Bronchial epithelial cell (primary cell): ENCODE measurements at places on chromosomes 7 and 10. TPM values are rescaled to one million over a fixed set of nuclear protein-coding genes. Genes with fewer than 3 reads are reported as not detected.

DNA sequence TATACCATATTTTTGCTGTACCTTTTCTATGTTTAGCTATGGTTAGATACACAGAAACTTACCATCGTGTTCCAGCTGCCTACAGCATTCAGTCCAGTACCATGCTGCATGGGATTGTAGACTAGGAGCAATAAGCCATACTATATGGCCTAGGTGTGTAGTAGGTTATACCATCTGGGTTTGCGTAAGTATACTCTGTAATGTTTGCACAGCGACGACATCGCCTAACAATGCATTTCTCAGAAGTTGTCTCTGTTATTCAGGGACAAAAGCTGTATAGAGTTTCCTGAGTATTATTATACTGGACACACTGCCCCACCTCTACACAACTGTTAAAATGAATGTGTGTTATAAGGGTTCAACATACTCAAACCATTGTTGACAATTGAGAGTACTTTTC, 93.8 kb upstream of the MKI67 start:
- peak; percentile 56 for DNase-seq

The ELFN1 gene
- total RNA-seq, result under 0.01 TPM in 1 of 2 replicates, not detected in the other

The ZNF777 gene
- 5.8 and 6.6 TPM in 2 replicates for total RNA-seq

The SFTPD gene
- total RNA-seq, result 0.77 and 0.79 TPM in 2 replicates

GRCh38 chr7:50610521-50611277, 45.5 kb upstream of the DDC start:
- DNase-seq, result peak; percentile 78

DNA sequence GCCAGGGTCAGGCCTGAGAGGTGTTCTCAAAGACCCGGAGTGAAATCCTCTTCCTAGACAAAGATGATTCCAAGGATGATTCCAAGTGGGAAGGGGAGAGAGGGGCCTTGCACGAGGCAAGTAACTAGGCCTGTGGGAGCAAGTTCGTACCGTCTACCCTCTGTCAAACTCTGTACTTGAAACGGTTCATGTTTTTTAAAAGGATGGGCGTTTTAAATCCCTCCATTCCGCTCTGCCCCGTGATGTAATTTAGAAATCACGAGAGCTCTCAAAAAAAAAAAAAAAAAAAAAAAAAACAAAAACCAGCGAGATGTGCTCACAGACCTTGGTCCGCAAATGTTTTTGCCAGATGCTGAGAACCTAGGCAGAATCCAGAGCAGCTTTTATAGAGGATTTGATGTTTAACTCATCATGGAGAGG, 114.7 kb upstream of the CARD11 start:
- DNase-seq, result no peak

DNA sequence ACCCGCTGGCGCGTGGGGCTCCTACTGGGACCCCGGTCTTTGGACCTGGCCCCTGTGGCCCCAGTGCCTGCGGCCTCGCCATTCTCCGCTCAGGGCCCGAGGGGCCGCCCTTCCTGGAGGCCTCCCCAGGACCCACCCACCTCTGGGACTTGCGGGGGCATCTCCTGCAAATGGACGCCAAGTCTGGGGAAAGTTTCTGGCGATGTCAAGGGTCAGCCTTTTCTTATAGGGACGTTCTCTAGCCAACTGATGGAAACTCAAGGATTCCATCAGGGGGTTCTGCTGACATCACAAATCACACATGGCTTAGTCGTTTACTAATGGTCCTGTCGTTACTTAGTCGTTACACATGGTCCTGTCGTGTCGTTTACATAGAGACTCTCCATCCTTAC, 57.7 kb upstream of the RHOBTB1 start:
- DNase-seq, result no peak

DNA sequence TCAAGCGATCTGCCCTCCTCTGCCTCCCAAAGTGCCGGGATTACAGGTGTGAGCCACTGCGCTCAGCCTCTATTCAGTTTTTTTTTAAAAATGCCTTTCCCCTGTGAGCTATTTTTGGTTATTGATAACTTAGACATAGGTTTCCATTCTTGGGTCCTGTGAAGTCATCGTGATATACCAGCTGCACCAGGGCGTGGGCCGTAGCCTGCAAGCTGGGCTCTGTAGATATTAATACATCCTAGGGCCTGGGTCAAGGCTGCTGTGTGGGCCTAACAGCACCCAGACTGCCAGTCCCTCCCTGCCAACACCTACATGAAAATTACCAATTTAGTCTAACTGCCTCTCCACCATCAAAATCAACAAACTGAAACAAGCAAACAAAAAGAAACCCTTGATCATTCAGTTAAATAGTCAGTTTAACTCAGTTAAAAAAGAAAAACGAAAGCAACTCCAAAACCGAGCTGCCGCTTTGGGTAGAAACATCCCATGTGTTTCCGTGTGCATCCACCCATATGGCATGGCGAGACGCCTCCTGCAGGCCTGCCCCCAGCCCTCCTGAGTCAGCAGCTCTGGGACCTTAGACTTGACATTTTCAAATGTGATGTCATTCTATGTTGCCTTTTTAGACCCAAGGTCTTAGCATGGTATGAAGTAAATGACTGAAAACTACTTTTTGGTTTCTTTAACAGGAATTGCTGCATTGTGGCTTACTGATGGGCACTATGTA, 330.2 kb downstream of the GLRX3 start:
- DNase-seq, result no peak

DNA sequence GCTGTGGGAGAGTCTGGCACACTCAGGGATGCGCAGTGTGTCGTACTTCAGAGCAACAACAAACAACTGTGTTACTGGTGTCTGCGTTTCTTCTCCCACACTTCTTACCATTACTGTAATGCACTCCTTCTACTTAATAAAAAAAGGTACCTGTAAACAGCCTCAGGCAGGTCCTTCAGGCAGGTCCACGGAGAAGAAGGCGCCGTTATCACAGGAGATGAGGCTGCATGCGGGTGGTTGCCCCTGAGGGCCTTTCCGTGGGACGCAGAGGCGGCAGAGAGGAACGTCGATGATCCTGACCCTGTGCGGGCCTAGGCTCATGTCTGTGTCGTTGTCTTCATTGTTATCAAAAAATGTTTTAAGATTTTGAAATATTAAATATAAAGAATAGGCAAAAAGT, 29.4 kb downstream of the NKX6-2 start:
- DNase-seq, result no peak

The NEBL gene
- 18.7 and 54.4 TPM in 2 replicates for total RNA-seq

The SHH gene
- 0.13 TPM in 1 of 2 replicates, not detected in the other for total RNA-seq

The KCNIP2 gene
- total RNA-seq, result 0.51 TPM in 1 of 2 replicates, not detected in the other

The KRIT1 gene
- total RNA-seq, result 26.9 and 35.5 TPM in 2 replicates

GRCh38 chr10:42942279-42942950, 134.5 kb upstream of the RET start:
- DNase-seq, result no peak

DNA sequence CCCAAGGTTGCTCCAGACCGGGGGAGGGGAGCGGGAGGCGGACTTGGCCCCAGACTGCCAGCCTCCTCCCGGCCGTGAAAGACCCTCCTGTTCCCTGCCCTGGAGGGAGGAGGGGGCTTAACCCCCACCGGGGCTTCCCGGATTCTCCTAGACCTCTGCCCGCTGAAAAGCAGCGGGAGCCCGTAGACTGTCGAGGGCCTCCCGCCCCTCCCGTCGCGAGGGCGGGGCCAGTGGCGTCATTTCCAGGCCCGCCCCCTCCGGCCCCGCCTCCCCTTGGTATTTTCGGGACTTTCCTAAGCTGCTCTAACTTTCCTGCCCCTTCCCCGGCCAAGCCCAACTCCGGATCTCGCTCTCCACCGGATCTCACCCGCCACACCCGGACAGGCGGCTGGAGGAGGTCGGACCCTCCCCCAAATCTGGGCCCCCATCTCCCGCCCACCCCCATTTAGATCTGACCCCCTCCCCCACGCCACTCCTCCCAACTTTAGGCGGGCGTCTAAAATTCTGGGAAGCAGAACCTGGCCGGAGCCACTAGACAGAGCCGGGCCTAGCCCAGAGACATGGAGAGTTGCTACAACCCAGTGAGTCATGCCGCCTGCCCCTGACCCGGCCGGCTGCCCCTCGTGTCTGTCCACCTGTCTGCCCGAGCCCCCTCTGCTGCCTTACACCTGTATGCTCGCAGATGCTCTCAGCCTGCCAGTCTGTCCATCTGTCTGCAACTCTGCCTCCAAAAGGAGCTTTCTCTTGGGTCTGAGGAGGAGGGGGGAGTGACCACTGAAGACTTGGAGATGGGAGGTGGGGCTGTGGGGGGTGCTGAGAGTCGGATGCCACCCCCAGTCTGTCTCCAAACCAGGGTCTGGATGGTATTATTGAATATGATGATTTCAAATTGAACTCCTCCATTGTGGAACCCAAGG, at the start of gene NFKB2:
Gene NFKB2, plus strand, starts transcription at position 306 of the 917 bp plus-strand sequence. Its CDS starts 255 bp downstream, at position 561.
- peak; percentile 73 for DNase-seq

The CYP51A1 gene
- total RNA-seq, result 177 and 249 TPM in 2 replicates

GRCh38 chr10:93567277-93568104, 1.0 kb downstream of the FFAR4 start:
- DNase-seq, result no peak

GRCh38 chr10:60042914-60043313, 136.6 kb upstream of the CCDC6 start:
- DNase-seq, result no peak

DNA sequence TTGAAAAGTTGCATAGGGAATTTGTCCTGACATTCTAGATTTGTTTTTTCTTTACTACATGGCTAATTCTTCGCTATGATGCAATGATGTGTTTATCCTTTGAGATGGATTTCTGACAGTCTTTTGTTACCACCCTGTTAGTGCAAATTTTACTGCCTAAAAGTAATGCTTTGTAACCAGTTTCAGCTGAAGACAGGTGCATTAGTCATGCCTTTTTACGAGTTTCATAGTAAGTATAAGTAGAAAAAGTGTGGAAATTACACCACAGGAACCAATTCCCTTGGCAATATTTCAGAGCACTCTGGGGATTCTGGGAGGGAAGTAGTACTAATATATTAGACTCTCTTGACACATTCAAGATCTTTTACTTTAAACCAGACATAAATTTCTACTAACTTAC, 257.8 kb upstream of the DKK1 start:
- DNase-seq, result no peak

The MINDY4 gene
- total RNA-seq, result 1.1 and 1.3 TPM in 2 replicates

- DNase-seq, result no peak
These were observed 19.0 kb upstream of the NKX6-2 start for GRCh38 chr10:132804785-132805426.

GRCh38 chr10:71893920-71894319, 42.9 kb upstream of the PSAP start:
- DNase-seq, result no peak

DNA sequence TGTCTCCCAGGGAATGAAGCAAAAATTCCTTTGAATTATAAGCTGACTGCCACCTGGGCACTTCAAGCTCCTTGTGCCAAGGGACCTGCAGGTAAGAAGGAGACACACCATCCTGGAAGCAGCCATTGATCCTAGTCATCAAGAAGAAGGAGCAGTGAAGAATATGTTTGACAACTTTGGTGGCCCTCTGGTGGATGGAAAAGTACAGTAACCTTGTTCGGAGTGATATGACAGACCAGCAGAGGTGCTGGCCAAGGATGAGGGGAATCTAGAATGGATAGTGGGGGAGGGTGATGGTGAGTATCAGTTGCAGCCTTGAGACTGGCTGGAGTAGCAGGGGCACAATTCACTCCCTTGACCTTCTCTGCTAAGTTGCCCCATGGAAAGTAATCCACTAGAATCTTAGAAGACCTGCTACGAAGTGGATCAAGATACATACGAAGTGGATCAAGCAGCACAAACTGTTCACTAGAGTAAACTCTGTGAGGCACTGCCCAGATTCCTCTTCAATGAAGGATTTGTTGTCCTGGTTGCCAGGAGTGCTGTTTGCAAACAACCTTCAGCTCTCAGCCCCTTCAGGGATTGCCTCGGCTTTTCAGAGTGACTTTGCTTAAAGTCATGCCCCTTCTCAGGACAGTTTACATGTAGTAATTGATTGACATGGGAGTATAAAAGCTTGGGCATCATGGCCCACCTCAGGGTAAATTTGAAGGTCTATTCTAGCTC, 44.8 kb upstream of the ORC5 start:
- DNase-seq, result no peak

- peak; percentile 58 for DNase-seq
These were observed 380.6 kb upstream of the IGFBP3 start for GRCh38 chr7:46301677-46302076.

DNA sequence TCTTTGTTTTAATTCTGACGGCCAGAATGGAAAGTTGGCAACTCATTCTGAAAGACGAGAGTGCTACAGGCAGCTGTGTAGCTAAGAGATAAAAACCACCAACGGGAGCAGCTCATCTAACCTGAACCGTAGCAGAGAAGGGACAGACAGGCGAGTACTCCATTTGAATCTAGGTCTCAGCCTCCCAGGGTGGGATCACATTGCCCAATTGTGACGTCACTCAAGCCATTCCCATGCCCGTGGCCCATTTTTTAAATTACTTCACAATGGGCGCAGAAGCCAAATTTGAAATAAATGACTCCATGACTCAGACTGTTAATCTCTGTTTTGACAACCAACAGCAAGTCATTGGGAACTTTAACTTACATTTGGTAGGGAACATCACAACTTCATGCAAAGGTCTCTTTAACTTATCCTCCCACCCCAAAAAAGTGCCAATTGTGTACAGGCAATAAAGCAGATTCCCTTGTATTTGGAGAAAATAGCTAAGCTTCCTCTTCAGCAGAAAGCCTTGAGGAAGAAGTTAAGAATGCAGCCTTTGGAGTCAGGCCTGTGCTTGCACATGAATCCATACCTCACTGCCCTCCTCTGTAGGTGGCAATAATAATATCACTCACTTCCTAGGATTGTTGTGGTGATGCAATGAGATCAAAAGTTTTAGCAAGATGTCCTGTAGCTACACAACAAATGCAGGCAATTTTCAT, 93.2 kb upstream of the KIF5B start:
- DNase-seq, result peak; percentile 95

The TASOR2 gene
- total RNA-seq, result 52.1 and 54.8 TPM in 2 replicates

The CLRN3 gene
- total RNA-seq, result not detected in 2 replicates

GRCh38 chr7:76040126-76040525, 7.7 kb downstream of the STYXL1 start:
- no peak for DNase-seq

DNA sequence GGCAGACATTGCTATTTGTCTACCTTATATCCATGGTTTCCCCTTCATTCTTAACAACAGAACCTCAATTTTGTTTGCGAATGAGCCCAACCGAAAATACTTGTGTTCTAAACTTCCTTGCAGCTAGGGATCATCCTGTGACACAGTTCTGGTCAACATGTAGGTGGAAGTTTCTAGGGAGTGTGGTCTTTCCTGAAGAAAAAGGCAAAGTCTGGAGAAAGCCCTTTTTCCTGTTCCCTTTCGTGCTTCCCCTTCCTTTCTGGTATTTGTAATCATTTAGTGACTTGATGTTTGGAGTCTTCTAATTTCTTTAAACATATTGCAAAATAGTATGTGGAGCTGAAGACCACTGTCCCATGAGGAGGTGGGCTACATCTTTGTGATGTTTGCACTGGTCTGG, 2.9 kb upstream of the IFRD1 start:
- no peak for DNase-seq

The NME8 gene
- total RNA-seq, result not detected in 2 replicates

The HKDC1 gene
- total RNA-seq, result 3.9 and 12.7 TPM in 2 replicates
